Fibroblast of skin of right quadriceps (primary cell): ENCODE measurements at places on chromosomes 16 and 17.
A peak's percentile ranks its signal among the peaks of the same experiment; 100 is the strongest.

- no peak for DNase-seq
Observed at GRCh38 chr16:70582280-70582978, 58.8 kb downstream of the SF3B3 start.

GRCh38 chr16:11499295-11500089 is 87.2 kb downstream of the LITAF start:
- DNase-seq: no peak

DNA sequence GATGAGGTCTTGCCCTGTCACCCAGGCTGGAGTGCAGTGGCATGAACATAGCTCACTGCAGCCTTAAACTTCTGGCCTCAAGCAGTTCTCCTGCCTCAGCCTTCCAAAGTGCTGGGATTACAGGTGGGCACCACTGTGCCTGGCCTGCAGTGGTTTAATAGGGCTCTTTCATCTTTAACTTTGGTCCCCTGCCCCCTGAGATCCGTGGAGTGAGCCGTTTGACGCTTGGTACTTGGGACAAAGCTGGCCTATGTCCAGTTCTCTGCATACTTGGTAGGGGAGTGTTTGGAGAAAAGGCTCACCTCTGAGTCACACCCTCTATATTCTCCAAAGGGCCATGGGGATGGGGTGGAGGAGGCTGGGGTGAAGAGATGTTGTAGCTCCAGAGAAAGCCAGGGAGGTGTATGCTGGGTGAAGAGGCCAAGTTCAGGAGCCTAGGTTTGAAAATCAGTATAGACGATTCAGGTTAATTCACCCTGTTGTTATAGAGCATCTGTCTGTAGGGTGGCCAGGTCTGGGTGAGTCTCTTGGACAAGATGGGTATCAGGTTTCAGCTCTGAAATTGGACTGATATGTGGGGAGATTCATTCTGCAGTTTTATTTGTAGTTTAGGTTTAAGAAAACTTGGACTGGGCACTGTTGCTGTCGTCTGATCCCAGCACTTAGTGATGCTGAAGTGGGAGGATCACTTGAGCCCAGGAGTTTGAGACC is 17.6 kb downstream of the ABCC1 start:
- DNase-seq: peak; percentile 83

GRCh38 chr17:72510351-72511016 is 389.7 kb downstream of the SOX9 start:
- DNase-seq: no peak

GRCh38 chr17:19399750-19400450 is 11.1 kb upstream of the RNF112 start:
- no peak for DNase-seq

DNA sequence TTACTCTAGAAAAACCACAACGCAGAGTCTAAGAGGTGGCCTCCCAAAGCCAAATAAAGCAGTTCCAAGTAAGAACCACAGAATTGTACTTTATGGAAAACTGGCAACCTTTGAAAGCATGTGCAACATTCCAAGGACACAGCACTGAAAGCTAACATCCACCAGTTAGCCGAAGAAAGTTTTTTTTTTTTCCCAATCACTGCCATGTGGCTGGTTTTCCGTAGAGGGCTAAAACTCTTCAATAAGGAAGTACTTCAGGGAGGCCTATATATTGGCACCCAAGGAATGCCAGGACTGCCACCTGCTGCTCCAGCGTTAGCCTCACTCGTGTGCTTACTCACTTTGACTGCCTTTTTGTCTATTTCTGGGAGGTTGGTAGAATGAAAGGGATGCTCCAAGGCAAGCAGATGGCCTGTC is 25.2 kb downstream of the CEP95 start:
- DNase-seq: peak; percentile 47

DNA sequence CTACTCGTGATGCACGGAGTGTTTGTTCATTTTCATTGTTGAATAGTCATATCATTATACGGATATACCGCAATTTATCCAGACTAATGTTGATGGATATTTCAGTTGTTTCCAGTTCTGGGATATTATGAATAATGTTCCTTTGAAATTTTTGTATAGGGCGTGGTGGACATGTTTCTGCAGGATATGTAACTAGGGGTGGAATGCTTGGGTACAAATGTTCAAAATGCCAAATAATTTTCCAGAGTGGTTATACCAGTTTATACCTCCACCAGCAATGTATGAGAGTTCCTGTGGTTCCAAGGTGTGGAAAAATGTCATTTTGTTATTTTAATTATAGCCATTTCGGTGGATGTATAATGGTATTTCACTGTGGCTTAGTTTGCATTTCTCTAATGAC is 53.6 kb downstream of the NUP88 start:
- DNase-seq: no peak

- DNase-seq: no peak
Observed at GRCh38 chr17:7221278-7222092, 1.7 kb downstream of the ACADVL start.

DNA sequence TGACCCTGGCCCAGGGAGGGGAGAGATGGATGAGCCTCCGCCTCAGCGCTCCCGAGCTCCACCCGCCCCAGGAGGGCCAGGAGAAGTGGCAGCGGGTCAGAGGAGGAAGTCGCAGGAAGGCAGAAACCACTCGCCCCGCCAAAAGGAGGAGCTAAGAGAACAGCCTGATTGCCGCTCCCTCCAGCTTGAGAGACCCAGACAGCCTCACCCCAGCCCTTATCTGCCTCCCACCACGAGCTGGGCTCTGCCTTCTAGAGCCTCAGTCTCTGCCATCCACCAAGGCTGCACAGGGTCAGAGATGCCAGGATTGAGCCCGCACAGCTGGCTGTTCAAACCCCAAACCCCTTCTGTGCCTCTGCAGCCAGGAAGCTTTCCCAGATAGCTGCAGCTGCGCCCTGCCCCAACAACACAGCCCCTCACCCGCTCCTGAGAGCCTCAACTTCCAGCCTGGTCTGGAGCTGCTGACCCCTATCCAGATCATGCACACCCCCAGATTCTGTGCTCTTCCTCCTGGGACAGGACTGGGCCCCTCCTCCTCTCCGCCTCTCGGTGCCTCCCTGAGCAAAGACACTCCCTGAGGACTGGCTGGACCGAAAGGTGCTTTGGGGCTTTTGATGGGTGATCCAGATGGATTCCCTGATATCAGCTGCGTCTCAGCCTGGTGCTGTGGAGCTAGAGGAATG is 1.0 kb upstream of the ATP2A3 start:
- peak; percentile 14 for DNase-seq
